ENCODE measurements at places on chromosomes 12 and 14.
A peak's percentile ranks its signal among the peaks of the same experiment; 100 is the strongest.

DNA sequence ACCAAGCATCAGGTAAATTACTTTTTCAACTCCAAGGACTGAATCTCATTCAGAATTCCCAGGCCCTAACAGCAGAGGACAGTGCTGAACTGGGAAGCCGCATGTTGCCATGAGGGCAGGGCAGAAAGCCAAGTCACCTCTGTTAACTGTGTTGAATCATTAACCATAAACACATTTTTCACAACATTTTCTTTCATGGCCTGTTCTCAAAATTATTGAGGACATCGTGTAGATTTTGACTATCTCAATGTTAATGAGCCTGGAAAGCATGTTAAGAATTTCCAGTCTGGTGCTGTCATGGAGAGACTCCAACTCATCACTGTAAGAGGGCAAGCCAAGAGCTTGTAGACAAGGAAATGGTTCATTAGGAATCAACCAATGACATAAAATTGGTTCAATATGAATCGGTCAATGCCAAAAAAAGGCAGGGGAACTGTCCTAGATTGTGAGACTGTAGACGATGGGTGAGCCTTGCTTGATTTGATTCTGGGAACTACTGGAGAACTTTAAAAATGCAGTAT is 33.7 kb downstream of the CPM start:
- no peaks in the 10 kb centered on the region for H3K4me1 ChIP-seq
- H3K36me3 ChIP-seq = no peaks in the 10 kb centered on the region
- no peak overlapping the region for H3K27ac ChIP-seq

DNA sequence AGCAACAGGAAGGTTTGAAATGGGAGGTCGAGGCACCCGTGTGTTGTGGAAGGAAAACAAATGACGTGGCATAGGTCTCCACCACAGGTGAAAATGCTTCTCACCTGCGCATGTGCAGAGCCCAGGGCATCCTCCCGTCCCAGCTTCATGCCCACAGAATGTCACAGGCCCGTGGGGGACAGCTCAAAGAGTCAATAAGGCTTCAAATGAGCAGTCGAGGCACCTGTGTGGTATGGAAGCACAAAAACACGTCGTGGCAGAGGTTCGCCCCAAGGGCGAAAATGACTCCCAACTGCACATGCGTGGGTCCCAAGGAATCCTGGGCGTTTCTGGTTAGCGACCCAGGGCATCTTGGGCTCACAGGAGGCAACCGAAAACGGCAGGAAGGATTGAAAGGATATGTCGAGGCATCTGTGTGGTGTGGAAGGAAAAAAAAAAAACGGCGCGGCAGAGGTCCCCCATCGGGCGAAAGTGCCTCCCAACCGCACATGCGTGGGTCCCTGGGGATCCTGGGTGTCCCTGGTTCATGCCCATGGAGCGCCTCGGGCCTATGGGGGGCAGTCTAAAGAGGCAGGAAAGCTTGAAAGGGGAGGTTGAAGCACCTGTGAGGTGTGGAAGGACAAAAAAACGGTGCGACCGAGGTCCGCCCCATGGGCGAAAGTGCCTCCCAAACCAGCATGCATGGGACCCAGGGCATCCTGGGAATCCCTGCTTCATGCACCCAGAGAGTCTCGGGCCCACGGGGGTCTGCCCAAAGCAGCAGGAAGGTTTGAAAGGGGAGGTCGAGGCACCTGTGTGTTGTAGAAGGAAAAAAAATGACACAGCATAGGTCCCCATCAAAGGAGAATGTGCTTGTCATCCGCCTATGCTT is 578.5 kb downstream of the ALG10 start:
- H3K4me1 ChIP-seq = no peaks in the 10 kb centered on the region
- H3K27me3 ChIP-seq = no peaks in the 10 kb centered on the region
- no peak overlapping the region for H3K4me3 ChIP-seq
- DNase-seq = no peak
- no peaks in the 10 kb centered on the region for H3K36me3 ChIP-seq

DNA sequence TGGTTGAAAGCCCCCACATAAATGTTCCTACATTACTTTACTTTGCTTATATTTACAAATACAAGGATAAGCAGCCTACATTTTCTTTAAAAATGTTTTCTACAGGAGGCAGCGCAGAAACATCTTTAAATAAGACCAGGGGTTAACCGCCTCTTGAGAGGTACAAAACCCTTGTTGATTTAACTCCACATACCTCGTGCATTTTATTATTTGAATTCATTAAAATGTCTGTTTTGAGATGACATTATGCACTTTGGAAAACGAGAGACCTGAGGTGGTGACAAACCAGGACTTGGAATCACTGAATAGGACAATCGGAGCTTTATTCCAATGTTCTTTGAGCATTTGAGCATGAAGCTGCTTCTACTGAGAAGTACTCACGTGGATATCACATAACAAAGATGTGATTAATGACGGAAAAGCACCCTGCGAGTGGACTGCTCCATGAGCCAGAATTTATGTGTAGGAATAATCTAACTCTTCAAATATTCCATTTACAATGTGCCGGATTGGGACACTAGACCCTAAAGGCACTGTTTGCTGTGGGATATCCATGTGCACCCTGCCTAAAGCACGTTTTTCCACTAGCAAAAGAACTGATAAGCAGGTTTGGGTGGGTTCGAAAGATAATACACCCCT is 746 bp upstream of the DUSP16 start:
- DNase-seq = no peak
- peak overlapping the region; percentile 96 for H3K27ac ChIP-seq
- H3K36me3 ChIP-seq = no peaks in the 10 kb centered on the region
- no peaks in the 10 kb centered on the region for H3K27me3 ChIP-seq

DNA sequence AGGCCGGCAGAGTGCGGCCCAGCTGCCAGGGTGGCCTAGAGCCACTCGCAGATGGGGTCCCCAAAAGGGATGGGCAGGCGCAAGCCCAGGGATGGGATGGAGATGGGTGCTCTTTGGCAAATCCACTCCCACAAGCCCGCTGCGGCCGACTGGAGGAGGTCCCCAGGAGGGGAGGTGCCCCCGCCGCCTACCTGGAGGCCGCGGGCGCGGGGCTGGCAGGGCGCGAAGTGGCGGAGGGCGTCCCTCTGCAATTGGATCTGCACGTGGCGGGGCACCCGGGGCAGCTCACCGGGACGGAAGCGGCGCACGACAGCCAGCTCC is 730 bp downstream of the PPP1R3E start:
- no peaks in the 10 kb centered on the region for H3K36me3 ChIP-seq
- peak overlapping the region; percentile 70 for H3K4me3 ChIP-seq
- no peaks in the 10 kb centered on the region for H3K27me3 ChIP-seq

- H3K4me1 ChIP-seq = no peaks in the 10 kb centered on the region
- no peak overlapping the region for H3K4me3 ChIP-seq
- DNase-seq = no peak
- no peak overlapping the region for H3K27ac ChIP-seq
These were observed 27.9 kb downstream of the IRF2BPL start for GRCh38 chr14:77000340-77001270.

DNA sequence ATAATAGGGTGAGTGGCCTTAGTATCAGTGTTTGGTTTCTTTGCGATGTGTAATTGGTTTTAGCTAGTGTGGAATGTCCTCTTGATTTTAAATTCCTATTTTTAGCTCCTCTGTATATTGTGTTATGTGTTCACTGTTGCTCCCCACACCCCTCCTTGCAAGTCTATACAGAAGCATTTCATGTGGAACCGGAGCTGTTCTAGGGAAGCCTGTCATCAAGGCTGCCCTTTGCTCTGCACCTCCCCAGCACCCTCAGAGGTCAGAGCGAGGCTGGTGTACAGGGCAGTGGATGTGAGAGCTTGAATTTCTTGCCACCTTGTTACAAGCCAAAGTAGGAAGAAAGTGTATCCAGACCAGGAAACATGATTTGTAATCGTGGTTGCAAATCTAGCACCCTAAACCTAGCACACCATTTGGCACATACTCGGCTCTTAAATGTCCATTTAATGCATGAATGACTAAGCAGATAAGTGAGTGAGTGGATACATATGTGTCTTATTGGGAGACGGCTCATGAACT is 376.8 kb downstream of the RGS6 start:
- H3K4me1 ChIP-seq = no peaks in the 10 kb centered on the region
- H3K4me3 ChIP-seq = no peak overlapping the region
- no peaks in the 10 kb centered on the region for H3K36me3 ChIP-seq
- no peak overlapping the region for H3K27ac ChIP-seq
- H3K27me3 ChIP-seq = no peaks in the 10 kb centered on the region

GRCh38 chr14:76574416-76575095 is 186.7 kb upstream of the VASH1 start:
- no peaks in the 10 kb centered on the region for H3K4me1 ChIP-seq
- no peaks in the 10 kb centered on the region for H3K27me3 ChIP-seq
- H3K27ac ChIP-seq = no peak overlapping the region
- H3K4me3 ChIP-seq = no peak overlapping the region

- no peaks in the 10 kb centered on the region for H3K27me3 ChIP-seq
- H3K27ac ChIP-seq = no peak overlapping the region
- H3K4me3 ChIP-seq = no peak overlapping the region
- H3K4me1 ChIP-seq = no peaks in the 10 kb centered on the region
- no peaks in the 10 kb centered on the region for H3K36me3 ChIP-seq
These were observed 120.9 kb downstream of the SINHCAF start for GRCh38 chr12:31205054-31205453.

Data from colonic mucosa (tissue), 4 donors.